ENCODE measurements at places on chromosomes 5 and 9.

DNA sequence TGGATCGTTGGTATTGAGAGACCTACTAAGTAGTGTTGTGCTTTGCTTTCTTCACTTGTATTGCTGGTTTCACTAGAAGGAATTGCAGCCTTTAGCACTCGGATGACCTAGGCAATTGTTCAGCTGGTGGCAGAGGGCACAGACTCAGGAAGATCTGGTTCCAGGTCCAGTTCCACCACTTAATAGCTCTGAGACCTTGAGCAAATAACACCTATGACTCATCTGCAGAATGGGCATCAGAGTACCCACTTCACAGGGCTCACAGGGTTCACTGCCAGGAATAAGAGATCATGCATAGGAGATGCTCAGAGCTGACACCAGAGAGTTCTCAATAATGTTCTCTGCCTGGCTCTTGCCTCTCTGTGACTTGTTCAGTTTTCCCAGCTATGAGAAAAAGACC is 133.6 kb downstream of the SIL1 start:
- no peak for DNase-seq

DNA sequence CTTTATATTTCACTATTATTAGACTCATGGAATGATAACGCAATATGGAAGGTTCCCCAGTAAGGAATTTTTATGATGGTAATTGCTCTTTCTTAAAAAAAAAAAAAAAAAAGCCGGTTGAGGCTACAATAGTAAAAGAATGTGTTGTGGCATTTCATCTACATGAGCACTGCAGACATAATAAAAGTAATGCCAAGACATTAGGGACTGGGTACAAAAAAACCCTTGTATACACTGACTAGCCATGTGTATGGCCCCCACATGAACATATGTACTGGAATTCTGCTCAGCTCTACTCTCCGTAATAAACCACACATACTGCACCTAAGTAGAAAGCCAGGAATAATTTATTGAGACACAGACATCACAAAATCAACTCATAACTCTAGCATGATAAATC is 218.4 kb downstream of the ADAMTS6 start:
- DNase-seq, result no peak

GRCh38 chr5:138978080-138978479 is 102.9 kb upstream of the LRRTM2 start:
- no peak for DNase-seq

- DNase-seq, result no peak
These were observed 114.1 kb upstream of the PANK3 start for GRCh38 chr5:168693297-168693696.

DNA sequence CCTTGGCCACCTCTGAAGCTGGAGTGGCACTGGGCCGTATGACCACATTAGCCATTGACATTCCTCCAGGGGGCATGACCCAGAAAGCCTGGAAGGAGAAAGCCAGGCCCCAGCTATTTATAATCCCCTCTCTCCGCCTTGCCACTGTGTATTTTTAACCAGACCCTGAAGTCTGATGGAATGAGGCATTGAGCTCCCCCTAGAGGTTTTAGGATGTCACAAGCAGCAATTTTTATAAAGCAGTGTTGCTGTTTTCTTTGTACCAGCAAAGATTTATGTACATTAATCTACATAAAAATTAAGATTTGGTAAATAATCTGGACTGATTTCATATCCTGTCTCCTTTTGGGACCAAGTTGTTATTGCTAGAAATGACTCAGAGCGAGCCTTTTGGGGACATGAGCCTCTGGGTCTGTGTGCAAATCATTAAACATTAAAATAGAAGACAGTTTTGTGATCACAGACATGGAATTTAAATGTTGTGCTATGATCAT is 127.1 kb downstream of the TRIO start:
- DNase-seq, result no peak

GRCh38 chr9:93346231-93347112 is 105.0 kb upstream of the FAM120A start:
- DNase-seq, result no peak

- no peak for DNase-seq
These were observed 2068.7 kb downstream of the MAT2B start for GRCh38 chr5:165574100-165574499.

DNA sequence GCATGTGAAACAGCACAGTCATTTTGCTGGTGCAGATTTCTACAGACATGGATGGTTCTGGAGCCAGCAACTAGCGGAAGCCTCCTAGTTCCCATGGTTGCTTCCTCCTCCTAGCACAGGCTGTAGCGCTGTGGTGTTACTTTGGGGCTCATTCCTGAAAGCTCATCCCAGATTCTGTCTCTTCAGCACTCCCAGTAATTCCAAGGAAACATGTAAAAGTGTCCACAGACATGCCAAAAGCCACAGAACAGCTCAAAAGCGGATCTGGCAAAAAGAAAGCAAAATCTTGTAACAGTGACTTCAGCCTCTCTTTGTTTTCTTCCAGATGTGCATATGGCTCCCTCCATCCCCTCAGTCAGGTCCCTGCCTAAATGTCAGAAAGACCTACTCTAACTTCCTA is 144.1 kb downstream of the CEP120 start:
- DNase-seq, result no peak

DNA sequence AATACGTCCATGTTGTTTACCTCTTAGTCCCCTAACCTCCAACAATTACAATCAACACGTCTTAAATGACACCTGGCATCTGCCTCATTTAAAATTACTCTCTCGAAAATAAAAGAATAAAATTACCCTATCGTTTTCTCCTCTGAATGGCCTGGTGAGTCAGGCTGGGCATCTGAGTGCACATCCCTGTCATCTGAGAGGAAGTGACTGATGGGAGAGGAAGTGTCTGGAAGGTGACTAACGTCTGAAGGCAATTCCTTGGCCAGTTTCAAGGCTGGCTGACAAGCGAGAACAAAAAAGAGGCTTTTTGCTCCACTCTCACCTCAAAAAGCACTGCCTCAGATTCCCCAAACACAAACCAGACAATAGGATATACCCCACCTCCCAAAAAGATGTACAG is 57.7 kb downstream of the MAPKAP1 start:
- DNase-seq, result no peak

DNA sequence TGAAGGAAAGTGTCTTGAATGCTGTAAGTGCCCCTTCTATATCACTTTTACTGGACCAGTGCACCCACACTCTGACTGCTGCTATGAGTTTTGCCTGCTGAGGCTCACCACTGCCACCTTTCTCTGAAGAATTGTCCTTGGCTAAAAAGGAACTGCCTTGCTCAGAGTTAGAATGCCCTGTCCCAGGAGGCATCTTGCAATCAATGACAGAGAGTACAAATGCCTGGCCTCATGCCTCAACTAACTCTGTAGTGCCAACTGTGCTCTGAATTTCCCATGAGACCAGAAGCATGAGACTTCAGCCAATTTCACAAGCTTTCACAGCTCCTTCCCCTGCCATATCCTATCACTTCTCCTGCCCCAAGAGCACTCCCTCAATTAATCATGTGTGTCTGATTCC is 569.7 kb downstream of the ZNF608 start:
- DNase-seq, result no peak

GRCh38 chr9:130868230-130868629 is 28.4 kb downstream of the QRFP start:
- DNase-seq, result no peak

DNA sequence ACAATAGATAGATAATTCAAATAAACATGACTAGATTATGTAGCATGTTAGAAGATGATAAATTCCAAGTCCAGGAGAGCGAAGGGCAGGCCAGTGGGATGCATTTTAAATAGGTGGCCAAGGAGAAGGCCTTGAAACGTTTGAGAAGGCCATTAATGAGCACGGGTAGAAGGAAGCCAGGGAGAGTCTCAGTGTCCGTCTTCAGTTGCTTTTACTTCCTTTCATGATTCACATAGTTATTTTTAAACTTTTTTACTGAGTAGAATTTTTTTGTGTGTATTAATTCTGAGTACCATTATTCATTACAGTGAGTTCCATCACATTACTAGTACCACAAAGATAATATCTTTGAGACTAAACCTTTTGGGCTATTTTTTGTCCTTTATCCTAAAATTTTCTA is 259.2 kb downstream of the ARRDC3 start:
- no peak for DNase-seq

DNA sequence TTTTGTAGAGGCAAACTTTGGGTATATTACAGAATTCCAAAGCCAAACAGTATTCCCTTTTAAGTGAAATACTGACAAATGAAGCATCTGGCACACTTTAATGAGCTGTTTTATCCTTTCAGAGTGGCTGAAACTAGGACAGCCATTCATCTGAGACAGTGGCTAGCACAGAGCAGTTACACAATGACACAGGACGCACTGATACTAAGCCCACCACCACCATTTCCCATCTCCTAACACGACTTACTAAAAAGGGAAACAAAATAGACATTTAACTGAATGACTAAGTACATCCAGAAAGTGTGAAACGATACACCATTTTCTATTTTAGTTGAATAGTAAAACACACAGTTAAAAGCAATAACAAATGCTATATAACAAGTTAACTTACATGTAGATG is 120.4 kb upstream of the RETREG1 start:
- no peak for DNase-seq

DNA sequence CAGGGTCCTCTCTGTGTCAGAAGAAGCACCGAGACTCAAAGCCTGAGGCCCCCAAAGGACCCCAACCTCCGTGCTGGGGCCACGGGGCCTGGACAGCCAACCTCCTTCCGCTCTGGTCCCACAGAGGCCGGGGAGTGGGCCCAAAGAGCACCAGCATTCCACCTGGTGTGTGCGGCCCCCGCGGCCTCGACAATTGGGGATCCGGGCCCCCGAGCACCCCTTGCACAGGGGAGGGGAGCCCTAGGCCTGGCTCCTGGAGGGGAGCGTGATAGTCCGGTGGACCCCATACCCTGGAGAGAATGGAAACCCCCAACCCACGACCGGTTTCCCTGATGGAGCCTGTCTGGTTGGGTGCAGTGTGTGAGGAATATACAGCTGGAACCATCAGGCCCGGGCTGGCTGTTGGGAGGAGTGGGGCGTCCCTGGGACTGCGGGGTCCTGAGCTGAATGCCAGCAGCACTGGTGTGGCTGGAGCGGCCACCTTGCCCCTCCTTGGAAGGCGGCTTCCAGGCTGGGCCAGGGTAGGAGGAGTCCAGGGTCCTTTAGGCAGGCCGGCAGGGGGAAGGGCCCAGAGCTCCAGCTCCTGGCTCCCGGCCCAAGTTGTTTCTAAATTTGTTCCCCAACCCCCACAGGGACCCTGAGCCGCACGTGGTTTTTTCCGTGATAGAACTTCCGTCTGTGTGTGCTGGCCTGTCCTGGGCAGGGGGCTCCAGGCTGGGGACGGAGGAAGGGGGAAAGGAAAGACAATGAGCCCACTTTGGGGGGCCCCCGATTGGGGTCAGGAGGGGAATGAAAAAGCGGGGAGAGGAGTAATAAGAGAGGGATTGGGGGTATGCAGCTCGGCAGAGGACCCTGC is 825 bp upstream of the TOR4A start:
- DNase-seq, result no peak

GRCh38 chr5:74232276-74232675 is 408.3 kb downstream of the ENC1 start:
- DNase-seq, result no peak

GRCh38 chr5:148790545-148791333 is 35.7 kb upstream of the ADRB2 start:
- DNase-seq, result no peak

DNA sequence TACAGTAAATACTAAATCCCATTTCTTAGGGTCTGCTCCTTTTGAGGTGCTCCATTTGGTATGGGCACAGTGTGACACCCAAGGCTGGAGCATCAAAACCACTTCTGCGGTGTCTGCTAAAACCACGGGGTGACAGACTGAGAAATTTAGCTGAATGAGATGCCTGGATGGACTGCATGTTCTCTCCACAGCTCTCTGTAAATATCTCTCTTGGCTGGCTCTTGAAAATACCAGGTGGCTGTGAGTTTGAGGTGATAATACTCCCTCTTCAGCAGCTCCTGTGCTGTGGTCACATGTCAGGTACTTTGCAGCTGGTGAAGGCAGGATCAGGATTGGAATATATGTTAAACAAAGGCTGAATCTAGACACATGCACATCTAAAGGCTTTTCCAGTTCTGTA is 93.7 kb upstream of the SIMC1 start:
- DNase-seq, result no peak

- no peak for DNase-seq
These were observed 88.9 kb downstream of the CDK5RAP2 start for GRCh38 chr9:120490888-120491595.

DNA sequence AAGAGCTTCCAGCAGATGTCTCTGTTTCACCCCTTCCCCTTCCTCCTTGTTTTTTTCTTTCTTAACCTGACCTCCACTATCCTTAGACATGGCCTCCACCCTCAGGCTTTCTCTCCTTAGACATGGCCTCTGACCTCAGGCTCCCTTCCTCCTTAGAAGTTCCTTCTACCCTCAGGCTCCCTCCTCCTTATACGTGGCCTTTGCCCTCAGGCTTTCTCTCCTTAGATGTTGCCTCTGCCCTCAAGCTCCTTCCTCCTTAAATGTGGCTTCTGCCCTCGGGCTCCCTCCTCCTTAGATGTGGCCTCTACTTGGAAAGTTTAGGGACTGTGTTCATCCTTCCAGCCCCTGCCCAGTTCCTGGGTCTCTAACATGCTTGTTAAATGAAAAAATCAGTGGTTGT is 180.4 kb upstream of the S1PR3 start:
- DNase-seq, result no peak

DNA sequence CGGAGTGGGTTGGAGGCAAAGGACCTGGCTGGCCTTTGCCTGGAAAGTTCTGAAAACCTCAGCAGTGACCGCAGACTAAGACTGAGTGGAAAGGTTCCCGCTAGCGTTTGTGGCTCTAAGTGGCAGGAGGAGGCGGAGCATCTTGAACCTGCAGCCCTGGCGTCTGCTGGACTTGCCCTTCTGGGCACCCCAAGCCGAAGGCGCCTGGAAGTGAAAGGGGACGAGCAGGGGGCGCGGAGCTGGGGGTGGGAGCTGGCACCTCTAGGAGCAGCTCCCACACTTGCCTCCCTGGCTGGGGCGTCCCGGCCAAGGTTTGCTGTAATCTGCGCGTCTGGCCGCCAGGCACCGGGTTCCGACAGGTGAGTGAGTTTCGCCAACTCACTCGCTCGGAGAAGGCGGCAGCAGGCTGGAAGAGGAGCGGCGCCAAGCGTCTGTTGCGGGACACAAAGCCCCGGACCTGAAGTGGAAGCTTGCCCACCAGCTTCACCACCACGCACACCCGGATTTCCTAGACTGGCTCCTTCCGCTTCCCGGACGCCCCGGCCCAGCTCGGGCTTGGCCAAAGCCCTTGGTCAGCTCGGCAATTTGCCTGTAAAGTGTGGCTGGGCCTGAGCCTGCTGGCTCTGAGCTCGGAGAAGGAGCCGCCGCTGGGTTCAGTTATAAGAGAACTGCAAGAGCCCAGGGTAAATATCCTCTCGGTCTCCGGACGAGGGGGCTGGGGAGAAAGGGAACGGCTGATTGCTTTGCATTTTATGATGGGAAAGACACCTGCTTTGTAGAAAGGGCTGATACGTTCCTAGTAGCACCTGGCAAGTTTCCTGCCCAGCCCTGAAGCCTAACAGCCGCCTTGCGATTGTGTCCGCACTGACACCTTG is at the start of gene GNA14:
Gene GNA14, minus strand, starts transcription at position 89 of the 875 bp plus-strand sequence. CDS start 529 bp downstream, outside the sequence.
- no peak for DNase-seq

GRCh38 chr5:174828804-174829510 is 104.6 kb downstream of the MSX2 start:
- DNase-seq, result peak; percentile 42

DNA sequence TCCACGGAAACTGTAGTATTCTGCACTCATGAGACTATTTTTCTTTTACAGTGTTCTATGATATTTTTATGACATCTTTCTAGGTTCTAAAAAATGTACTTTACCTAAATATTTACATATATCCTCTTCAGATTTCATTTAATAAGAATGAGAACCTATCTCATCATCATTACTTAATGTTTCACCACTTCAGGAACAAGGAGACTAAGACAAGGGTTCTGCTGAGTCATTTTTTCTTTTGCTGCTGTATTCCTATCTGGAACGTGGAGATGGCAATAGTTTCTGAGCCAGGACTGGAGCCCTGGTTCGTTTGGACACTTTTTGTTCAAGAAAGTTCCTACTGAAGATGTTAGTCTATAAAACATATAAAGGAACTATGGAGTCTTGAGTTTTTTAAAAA is 258.2 kb upstream of the MAP3K1 start:
- no peak for DNase-seq
